HS-5 (cell line): ENCODE measurements at places on chromosomes 7 and 10.

DNA sequence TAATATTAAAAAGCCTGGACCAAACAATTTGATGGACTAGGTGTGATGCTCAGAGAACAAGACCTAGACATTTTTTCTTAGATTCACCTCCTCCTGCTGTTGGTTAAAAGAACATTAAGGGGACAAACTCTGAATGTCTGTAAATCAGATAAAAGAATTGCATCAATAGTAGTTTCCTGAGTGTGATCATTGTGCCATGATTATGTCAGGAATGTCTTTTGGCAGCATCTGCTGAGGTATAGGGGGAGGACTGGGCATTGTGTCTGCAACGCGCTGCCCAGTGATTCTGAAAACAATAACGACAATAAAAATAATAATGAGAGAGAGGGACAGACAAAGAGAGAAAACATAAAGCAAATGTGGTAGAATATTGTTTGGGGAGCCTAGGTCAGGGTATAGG is 6.9 kb downstream of the C7orf57 start:
- DNase-seq: peak; percentile 32

GRCh38 chr7:128915271-128915819 is 4.8 kb upstream of the KCP start:
- no peak for DNase-seq

- DNase-seq: no peak
Observed at GRCh38 chr10:70286616-70287015, 2.8 kb upstream of the NPFFR1 start.

- DNase-seq: no peak
Observed at GRCh38 chr7:150451833-150452461, 1.5 kb downstream of the GIMAP8 start.

DNA sequence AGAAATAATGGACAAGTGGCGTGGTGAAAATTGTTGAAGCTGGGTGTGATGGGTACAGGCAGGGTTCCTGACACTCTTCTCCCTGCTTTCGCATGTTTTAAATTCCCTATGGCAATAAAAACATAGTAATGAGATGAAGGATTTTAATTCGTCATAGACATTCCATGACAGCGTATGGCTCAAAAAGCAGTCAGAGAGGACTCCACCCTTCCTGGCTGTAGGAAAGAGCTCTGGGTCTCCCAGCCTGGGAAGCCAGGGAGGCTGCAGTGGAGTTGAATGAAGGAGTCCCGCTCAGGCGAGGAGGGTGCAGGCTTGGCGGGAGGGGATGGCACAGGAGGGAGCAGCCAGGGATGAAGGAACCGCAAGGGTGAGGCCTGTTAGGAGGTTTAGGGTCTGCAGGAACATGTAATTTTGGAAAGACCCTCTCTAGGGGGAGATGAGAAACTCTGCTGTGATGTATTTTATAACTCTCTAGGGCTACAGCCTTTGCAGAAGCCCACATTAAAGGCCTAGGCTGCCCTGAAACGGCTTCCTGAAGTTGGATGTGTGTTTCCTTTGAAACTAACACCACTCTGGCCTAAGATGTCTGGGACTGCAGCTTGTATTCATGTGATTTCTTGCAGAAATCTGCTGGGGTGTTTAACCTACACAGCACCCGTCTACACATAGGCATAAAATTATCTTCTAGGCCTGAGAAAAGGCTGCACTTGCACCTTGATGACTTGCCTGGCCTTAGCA is 7.6 kb upstream of the LARP4B start:
- no peak for DNase-seq

DNA sequence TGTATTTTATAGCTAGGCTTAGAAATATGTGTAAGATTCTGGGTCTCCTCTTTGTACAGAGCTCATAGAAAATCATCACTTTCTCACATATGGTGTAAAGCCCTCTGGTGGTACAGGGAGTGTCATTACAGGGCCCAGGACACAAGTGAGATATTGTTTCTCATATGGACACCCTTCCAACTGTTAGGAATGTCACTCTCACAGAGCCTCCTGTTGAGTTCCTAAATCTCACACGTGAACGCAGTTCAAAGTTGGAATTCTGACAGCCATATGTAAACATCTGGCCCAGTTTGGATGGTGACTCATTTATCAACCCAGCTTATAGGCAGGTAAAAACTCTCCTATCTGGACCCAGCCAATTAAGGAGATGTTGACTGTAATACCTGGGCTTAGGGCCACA is 35.4 kb upstream of the ZNF107 start:
- DNase-seq: no peak

- DNase-seq: no peak
Observed at GRCh38 chr7:117011419-117012260, 58.3 kb downstream of the ST7 start.

DNA sequence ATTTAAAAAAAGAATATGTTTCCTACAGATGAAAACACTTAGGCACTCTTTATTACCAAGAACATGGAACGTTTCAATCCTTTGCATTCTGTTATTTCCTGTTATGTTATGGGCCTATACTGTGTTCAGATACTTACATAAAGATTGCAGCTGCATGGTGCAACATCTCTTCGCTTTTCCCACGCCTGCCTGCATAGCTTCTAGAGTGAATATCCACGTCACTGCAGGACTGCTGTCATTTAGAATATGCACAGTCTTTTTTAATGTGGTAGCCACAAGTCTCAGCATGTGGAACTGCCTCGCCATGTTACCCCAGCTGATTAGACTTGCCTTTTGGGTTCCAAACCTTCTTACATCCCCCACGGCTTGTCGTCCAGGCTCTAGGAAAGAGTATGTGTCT is 69.6 kb upstream of the GATA3 start:
- no peak for DNase-seq

DNA sequence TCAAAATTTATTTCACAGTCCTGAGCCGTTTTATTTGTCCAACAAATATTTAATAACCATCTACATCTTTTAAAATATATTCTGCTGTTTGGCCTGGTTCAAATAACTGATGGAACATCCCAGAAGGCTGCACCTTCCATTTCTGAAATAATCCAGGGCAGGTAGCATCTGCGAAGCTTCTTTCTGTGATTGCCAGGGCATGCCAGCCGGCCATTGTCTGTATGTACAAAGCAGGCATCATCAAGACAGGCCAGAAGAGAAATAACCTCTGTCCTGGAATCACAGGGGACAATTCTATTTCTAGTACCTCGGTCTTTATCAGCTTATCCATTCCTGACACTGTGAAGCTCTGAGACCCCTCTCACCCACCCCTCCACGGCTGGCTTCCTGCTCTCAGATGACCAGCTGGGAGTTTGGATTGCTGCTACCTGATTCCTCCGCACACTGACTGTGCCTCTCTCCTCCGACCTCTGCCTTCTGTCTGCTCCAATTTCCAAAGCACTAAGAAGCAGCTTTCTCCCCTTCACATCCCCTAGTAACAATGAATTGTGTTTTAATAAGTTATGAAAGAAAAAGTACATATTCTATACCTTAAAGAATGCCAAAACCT is 8.0 kb downstream of the DGKI start:
- no peak for DNase-seq

DNA sequence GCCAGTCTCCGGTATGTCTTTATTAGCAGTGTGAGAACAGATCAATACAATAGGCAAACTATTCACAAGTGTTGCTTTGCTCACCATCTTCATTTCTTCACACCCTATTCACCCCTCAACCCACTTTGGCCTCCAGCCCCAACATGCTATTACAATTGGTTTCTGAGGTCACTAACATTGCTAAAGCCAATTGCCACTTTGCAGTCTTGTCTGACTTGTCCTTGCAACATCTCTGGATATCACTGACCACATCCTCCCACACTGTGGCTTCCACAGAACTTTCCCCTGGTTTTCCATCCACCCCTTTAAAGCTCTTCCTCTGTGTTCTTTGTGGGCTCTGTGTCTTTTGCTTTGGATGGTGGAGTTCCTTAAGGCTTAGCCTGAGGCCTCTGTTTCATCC is 5.2 kb upstream of the APBB1IP start:
- no peak for DNase-seq

GRCh38 chr7:41674505-41675023 is 28.3 kb downstream of the INHBA start:
- no peak for DNase-seq

- peak; percentile 22 for DNase-seq
Observed at GRCh38 chr10:67668448-67668847, 27.5 kb downstream of the CTNNA3 start.

GRCh38 chr10:3928078-3928477 is 143.1 kb upstream of the KLF6 start:
- DNase-seq: no peak

- DNase-seq: no peak
Observed at GRCh38 chr7:151076863-151077704, 3.5 kb downstream of the FASTK start.

DNA sequence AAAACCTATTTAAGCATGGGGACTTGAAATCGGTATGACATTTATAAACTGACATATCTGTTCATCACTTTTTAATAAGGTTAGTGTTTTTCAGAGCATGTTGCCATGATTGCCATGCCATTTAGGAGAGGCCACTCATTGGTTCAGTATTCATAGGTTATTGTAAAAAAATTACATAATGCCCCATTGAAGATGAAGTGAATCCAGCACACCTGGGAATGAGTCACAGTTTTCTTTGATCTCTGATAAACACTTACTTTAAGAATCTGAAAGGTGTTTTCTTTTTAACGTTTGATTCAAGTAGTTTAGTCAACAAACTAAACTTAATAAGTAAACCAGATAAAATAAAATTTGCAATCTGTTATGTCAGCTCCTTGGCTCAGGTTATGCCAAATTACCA is 278.3 kb downstream of the ARL4A start:
- DNase-seq: no peak

GRCh38 chr10:76429368-76430060 is 998.1 kb downstream of the LRMDA start:
- DNase-seq: no peak

GRCh38 chr10:62217683-62218082 is 51.0 kb downstream of the RTKN2 start:
- DNase-seq: no peak

DNA sequence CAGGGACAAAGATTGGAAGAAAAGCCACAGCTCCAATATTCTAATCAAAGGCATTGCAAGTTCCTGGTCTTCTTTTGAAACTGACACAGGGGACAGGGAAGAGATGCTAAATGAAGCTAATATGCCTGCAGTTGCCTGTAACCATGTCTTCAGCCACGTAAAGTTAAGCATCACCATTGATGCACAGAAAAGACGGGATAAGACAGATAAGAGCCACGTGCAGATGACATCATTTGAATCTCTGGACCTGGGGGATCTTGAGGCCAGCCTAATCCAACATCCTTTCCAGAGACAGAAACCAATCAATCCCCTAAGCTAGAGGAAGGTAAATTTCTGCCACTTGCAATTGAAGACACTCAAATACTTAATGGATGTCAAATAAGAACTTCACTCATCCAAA is 93.4 kb downstream of the PIP4K2A start:
- DNase-seq: no peak

DNA sequence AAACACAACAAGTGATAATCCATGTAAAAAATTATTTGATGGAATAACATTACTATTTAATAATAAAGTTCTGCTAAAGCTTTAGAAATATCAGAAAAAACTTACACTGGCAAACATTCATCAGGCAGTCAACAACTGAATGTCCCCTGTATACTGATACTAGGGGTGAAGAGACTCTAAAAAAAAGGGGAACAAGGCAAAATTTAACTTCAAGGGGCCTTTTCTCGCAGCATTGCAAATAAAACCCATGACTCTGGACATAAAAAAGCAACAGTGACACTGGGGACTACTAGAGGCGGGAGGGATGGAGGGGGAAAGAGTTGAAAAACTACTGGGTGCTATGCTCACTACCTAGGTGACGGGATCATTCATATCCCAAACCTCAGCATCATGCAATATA is 5.8 kb upstream of the IFRD1 start:
- DNase-seq: no peak

GRCh38 chr7:73703757-73704639 is 15.5 kb downstream of the STX1A start:
- DNase-seq: no peak

DNA sequence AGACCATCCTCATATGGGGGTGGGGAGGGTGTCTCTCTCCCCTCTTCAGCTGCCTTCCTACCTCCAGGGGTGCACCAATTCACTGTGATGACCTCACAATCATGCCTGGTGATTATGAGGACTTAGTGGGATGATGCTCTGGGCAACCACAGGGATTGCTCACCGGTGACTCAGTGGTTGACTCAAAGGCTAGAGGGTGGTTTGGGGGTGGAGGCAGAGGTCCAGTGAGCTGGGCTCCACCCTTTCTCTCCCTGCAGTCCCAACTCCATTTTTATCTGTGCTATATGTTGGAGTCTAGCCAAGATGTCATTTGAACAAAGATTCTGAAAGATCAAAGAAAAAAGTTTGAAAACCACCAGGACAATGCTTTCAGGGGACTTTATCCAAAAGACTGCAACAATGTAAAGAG is 286.9 kb downstream of the KCNMA1 start:
- peak; percentile 95 for DNase-seq

DNA sequence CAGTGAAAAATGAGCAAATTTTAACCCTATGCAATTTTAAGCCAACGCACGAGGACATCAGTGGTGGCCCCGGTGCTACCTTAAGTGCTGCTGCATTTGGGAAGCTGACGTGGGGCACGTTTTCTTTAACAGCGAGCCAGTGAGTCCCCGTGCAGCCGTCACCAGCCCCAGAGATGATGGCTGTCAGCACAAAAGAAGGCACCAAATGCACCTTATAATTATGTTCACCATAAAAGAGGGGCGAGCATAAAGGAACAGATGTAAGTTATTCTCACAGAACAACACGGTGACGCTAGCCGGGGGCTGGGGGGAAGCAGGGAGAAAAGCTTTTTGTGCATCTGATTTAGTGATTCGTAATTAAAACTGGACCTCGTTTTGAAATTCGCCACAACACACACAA is 260.1 kb downstream of the DNAJB6 start:
- no peak for DNase-seq

- DNase-seq: no peak
Observed at GRCh38 chr7:130882396-130882795, 148.4 kb upstream of the KLF14 start.

DNA sequence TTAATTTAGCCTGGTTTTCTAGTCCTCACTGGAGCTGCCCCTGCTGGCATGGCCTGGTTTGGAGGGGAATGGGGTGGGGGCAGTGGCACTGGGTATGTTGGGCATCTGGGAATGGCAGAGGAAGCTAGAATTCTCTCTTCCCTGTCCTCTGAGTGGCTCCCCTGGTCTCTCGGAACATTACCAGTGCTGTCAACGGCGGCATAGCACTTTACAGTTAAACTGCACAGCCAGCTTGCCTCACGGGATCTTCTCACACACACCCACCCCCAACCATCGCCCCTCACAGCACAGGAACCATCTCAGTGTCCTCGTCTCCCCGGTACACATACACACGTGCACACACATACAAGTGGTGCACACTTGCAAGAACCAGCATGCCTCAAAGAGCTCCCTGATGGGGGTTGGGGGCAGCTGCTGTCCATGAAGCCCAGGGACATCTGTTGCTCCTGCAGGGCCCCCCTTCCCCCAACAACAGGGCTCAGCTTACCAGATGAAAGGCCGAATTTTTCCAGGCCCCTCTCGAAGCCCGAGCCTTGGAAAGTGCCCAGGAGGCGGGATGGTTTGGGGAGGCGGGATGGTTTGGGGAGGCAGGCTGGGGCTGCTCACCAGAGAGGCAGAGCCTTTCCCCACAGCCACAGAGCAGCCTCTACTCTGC is 41.0 kb downstream of the TSPAN15 start:
- DNase-seq: no peak
